ENCODE measurements at places on chromosomes 2 and 18. TPM values are rescaled to one million over a fixed set of nuclear protein-coding genes. Genes with fewer than 3 reads are reported as not detected.

The CDKL4 gene
- total RNA-seq, result not detected

The VSNL1 gene
- total RNA-seq, result not detected

The UGT1A1 gene
- total RNA-seq, result 64.8 TPM

The LYPD6B gene
- 10.0 TPM for total RNA-seq

The FAM110C gene
- 21.1 TPM for total RNA-seq

All from PC-9 (cell line).